ENCODE measurements at places on chromosomes 11 and 22. TPM values are rescaled to one million over a fixed set of nuclear protein-coding genes. Genes with fewer than 3 reads are reported as not detected.

Gene SLC25A18
- not detected for total RNA-seq

Gene OR4A16
- not detected for total RNA-seq

Gene MMP13
- total RNA-seq = not detected

Gene ACO2
- total RNA-seq = 130 TPM

Gene GLB1L3
- 2.5 TPM for total RNA-seq

Gene POU2AF3
- total RNA-seq = not detected

Gene PTPN5
- total RNA-seq = not detected

- DNase-seq = no peak
Observed at GRCh38 chr11:119843877-119844276, 114.9 kb upstream of the NECTIN1 start.

GRCh38 chr11:67303132-67303834 is at the start of gene SSH3:
Gene SSH3, plus strand, starts transcription at chr11:67303530. Its CDS starts 96 bp downstream, at chr11:67303626.
- no peak for DNase-seq

DNA sequence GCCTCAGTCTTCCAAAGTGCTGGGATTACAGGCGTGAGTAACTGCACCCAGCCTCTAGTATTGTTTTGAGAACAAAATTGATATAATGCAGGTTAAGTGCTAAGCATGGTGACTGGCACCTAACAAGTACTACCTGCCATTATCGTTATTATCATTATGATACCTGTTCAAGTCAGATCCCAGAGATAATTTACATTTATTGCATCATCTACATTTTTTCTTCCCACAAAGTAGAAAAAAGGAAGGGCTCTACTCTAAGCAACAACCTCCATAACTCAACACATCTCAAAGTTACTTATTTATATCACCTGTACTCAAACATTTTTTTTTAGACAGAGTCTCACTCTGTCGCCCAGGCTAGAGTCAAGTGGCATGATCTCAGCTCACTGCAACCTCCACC is 42.1 kb downstream of the DCDC1 start:
- no peak for DNase-seq

DNA sequence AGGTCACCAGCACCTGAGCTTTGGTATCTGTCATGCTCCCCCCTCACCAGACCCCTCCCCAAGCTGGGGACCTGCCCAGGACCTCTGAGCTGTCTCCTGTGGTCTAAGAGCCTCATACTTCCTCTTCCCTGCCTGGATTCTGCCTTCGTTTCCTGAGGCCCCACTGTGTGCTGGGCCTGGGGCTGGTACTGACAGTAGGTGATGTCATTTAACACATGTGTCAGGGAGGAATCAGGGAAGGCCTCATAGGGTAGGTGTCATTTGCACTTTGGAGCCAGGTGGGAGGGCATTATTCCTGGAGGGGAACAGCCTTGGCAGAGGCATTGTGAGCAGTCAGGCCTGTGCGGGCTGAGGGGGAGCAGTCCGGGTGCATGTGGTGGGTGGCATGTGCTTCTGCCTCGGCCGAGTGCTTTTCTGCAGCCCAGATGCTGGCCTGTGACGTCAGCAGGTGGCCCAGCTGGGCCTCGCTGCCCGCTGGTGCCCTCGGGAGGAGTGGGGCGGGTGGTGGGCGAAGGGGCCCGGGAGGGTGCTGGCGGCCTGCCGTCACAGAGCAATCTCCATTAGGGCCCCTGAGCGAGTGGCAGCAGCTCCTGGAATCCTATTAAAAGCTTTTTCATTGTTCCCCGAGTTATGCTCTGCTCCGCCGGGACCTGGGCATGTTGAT is 9.1 kb downstream of the FLRT1 start:
- no peak for DNase-seq

GRCh38 chr11:14974515-14975251 is 2.5 kb upstream of the CALCA start:
- DNase-seq = peak; percentile 50

- no peak for DNase-seq
Observed at GRCh38 chr22:47918276-47918921, 1155.9 kb downstream of the TBC1D22A start.

GRCh38 chr11:3867209-3868091 is 12.0 kb downstream of the STIM1 start:
- no peak for DNase-seq

- peak; percentile 52 for DNase-seq
Observed at GRCh38 chr22:49827853-49828598, at the start of gene BRD1. Gene BRD1, minus strand, starts transcription at chr22:49827873. Its CDS starts 3,556 bp downstream, at chr22:49824317.

DNA sequence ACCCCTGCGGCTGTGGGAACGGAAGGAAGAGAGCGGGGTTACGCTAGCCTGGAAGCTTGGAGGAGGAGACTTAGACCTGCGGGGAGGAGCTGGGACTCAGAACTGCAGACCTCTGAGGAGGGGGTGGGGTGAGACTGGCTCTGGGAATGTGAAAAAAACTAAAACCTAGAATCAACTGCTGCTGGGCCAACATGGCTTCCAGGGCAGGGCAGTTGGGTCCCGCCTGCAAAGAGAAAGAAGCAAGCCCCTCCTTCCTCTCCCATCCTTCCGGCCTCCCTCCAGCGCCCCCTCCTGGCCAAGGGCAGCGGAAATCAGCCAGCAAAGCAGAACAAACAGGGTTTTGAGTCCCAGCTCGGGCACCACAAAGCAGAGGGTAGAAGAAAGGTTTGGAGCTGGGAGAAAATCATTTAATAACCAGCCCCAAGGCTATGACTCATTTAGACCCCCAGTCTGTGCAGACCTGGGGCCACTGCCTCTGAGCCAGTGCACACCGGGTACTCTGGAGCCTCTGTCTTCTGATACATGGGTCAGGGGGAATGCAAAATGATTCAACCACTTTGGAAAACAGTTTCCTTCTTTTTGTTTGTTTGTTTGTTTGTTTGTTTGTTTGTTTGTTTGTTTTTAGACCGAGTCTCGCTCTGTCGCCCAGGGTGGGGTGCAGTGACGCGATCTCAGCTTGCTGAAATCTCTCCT is 7.3 kb upstream of the NCF4 start:
- peak; percentile 84 for DNase-seq

GRCh38 chr22:42214633-42215415 is 55.6 kb downstream of the TCF20 start:
- no peak for DNase-seq

- no peak for DNase-seq
Observed at GRCh38 chr11:3879216-3879966, 23.9 kb downstream of the STIM1 start.
